Urinary bladder (tissue), 4 donors: ENCODE measurements at places on chromosomes 6 and 20.

DNA sequence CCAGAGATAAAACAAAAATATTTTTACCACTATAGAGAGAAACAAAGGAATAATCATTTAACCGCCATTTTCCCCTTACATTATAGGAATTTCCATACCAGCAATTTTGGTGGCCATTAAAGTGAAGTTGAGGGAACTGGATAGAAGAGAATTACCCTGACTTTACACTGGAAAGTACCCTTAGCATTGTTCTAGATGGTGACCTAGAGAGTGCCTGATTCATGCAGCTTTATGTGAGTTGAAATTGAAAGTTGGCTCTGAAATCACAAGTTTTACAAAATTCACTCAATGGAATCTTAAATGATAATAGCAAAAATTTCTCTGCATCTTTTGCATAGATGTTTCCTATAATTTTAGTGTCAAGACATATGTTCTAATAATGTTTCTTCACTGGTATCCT, 55.7 kb upstream of the PREP start:
- DNase-seq = no peak

- DNase-seq = no peak
Measured at GRCh38 chr6:157273756-157274470, 49.4 kb downstream of the TMEM242 start.

GRCh38 chr6:37688078-37688850, 9.4 kb downstream of the MDGA1 start:
- DNase-seq = no peak

DNA sequence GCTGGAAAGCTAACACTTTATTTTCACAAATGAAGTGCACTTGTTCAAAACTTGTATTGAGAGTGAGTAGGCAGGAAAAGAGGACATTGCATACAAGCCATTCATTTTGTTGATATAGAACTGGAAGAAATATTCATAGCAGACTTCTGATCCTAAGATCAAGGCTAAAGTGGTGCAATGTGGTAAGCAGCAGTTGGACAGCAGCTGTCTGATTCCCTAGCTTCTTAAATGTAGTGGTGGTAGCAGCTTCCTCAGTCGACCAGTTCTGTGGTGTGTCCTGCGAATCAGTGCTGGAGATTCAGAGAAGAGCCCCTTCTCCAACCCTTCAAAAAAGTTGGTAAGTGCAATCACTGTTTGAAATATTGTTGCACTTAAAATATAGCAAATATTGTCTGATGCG, 281.7 kb upstream of the GJE1 start:
- no peak for DNase-seq

- DNase-seq = no peak
Measured at GRCh38 chr20:47003223-47003622, 108.6 kb downstream of the EYA2 start.

DNA sequence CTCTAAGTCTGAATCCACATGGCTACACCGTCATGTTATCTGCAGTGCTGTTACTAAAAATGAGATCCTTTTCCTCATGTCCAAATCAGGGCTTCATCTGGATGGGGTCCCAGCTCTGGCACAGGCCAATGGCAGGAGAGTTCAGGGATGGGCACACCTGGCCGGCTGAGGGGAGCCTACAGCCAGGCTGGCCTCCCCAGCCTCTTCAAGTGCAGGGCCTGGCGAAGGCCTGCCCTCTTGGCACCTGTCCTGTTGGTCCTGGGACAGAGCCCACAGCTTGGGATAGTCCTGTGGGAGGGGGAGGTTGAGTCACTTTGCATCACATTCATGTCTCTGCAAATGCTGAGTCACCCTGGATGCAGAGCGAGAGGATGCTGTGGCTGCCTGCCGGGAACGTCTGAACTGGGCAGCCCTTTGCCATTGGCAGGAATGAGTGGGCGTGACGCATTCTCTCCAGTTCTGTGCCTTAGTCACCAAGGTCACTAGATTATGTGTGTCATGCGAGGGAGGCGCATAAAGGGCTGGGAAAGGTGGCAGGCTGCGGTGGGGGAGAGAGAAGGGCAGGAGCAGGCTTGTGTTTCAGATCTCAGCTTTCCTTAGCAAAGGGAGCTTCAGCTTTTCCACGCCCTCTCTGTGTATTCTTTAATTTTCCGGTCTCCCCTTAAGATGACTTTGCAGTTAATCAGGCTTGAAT, 223.2 kb upstream of the ECI2 start:
- DNase-seq = peak; percentile 53

DNA sequence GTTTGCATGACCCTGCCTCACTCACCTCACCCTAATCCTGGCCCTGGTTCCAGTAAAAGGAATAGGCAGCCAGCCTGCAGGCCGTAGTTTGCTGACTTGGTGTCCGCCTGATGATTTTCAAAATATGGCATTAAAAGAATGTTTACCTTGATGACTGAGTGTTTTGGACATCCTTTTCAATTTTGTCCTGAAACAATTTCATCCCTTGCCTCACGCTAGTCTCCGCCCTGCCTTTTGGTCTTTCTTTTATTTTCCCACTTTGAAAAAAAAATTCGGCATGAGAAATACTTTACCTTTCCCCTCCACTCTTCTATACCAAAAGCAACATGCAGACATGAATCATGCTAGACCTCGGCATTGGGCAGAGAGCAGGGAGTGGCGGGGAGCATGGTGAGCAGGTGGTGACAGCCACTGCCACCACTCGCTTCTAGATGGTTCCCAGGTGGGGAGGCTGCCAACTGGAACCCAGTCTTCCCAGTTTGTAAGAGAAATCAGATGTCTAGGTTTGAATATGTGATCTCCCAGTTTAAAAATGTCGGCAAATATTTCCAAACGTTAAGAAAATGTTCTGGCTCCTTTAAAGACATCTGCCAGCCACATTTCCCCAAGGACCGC, 9.4 kb downstream of the CD40 start:
- DNase-seq = no peak

DNA sequence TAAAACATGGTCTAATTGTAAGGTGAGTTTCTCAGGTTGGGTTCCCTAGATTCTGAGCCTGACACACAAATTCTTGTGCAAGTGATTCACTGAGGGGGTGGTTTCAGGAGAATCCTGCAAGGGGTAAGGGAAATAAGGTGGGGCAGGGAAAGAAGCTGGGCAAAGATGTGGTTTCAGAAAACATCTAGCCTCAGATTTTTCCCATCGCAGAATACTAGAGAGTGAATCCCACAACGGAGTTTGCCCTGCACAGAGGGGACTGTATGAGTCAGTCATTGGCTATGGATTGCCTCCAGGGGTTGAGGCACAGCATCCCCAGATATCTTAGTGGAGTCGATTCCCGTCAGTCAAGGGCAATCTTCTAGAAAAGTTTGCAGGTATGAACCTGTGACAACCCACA, 65.2 kb downstream of the PRL start:
- no peak for DNase-seq

- no peak for DNase-seq
Measured at GRCh38 chr6:111750753-111751673, 122.2 kb downstream of the FYN start.

GRCh38 chr6:43621836-43622180, 7.3 kb downstream of the GTPBP2 start:
- no peak for DNase-seq

DNA sequence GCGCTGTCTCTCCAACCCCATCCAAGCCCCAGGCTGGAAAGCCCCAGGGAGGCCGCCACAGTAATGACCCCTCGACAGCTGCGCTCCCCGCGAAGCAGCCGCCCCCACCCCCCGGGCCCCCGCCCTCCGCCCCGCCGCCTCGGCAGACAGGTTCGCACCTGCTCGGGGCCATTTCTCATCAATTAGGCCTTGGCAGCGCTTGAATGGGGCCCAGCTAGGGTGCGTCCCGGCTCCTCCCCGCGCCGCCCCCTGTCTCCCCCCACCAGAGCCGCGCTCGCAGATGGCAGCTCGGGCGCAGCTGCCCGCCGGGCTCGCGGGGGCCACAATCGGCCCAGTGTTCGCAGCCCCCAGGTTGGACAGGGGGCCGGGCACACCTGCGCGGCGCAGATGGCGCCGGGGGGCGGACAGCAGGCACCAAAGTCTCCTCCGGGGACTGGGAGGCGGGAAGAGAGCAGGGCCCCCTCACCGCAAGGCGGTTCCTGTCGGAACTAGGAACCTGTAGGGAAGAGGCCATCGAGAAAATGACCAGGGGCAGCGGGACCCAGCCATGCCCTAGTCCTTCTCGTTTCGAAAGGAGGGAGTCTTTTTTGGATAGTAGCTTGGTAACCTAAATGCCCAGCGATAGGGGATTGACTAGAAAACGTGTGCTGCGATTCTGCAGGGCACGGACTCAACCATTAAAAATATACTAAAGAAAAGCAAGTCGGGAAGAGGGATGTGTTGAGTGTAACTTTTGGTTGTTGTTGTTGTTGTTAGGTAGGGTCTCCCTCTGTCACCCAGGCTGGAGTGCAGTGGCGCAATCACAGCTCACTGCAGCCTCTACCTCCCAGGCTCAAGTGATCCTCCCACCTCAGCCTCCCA, 83.2 kb upstream of the EYA2 start:
- DNase-seq = no peak

DNA sequence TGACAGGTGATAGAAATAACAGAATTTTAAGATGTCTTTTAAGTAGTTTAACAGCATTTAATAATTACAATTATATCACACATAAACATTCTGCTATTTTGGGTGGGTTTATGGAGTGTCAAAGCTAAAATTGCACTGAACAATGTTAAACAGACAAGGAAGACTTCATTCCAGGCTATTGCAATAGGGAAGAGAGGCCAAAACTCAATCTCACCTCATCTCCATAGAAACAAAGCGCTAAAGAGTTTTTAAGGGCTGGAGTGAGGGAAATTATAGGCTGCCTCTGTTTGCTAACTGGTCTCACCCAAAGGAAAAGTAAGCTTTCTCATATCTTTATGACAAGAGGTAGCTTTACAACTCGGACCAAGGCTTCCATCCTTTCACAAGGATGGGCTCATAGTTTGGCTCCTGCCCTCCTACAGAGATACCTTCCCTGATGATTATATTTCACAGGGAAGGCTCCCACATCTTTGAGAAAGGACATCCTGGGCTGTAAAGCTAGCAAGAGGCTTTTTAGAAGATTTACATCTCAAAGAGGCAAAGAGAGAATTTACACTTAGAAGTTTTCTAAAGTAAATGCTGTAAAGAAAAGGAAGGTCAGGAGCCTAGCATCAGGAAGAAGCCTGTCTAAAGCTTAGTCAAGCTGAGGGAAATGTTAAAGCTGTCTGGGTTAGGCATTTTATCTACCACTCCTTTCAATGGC, 350.2 kb upstream of the IMPG1 start:
- DNase-seq = no peak

DNA sequence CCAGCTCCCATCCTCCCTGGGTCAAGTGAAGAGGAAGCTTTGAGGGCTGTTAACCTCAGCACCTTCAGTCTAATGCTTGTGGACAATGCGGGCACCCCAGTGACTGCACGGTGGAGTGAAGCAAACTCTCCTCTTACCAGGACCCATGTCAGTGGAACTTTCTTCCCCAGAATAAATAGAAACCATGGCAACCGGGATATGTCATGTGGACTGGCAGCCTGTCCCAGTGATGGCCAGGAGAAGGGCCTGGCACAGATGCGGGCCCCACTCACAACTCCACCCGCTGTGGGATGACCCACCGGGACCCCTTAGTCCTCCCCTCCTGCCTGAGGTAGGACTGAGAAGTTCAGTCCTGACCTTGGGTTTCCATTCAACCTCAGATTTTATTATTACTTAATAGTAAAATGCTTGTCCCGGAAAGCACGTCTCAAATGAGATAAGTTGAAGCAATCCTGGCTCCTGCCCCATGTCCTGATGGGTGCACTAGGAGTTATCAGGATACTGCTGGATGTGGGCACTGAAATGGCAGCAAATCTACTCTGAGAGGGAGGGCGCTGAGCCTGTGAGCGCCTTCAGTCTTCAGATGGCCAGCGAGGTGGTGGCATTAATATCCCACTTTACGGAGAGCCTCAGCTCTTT, 23.5 kb downstream of the TOX2 start:
- DNase-seq = no peak

DNA sequence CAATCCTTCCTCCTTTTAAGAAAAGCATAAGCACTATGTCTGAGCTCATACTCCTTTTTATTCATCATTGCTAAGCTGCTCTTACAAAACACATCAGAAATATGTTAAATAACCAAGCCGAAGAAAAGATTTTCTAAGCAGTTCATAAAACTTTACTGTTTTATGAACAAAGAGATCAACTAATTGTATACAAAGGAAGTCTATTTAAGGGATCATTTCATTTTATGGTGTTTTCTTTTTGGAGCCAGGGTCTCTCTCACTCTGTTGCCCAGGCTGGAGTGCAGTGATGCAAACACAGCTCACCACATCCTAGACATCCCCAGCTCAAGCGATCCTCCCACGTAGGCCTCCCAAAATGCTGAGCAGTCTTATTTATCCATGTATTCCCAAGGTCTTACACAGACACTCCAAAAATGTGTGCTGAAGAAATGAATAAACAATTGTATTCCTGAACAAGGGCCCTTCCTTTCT, 9.3 kb downstream of the NUDT3 start:
- peak; percentile 23 for DNase-seq

GRCh38 chr20:62578294-62578897, 63.9 kb upstream of the SLCO4A1 start:
- no peak for DNase-seq

GRCh38 chr6:150696190-150696589, 96.5 kb downstream of the PLEKHG1 start:
- DNase-seq = no peak

DNA sequence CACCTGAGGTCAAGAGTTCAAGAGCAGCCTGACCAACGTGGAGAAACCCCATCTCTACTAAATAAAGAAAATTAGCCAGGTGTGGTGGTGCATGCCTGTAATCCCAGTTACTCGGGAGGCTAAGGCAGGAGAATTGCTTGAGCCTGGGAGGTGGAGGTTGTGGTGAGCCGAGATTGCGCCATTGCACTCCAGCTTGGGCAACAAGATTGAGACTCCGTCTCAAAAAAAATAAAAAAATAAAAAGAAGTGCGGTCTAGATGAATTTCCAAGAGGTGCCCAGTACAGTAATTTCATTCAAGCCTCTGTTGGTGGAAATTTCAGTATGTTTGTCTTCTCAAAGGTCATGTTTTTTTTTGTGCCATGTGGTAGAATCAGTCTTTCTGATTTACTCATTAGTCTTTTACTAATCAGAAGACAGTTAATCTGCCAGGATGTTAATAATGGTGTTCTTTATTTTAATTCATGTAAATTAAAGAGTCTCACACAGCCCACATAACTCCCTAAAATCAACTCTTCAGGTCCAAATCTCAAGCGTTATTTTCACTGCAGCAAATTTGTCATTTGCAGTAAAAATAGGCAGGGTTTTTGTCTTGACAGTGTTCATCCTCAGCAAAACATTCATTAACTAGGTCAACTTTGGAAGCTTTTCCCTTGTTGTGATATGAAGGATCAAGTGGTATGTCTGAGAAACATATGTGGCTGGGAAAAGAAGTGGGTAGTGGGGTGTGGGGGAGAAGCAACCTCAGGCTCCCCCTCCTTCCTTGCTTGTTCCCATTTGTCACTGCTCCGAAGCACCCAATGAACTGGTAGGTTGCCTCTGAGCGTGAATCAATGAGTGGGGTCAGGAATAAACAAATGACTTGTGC, 13.3 kb downstream of the TP53INP2 start:
- DNase-seq = no peak
